ENCODE measurements at places on chromosomes 3 and 15. TPM values are rescaled to one million over a fixed set of nuclear protein-coding genes. Genes with fewer than 3 reads are reported as not detected.

Gene RSL24D1
- total RNA-seq: 61.8 TPM

Gene ALPK3
- 0.79 TPM for total RNA-seq

Gene PLCB2
- 1.2 TPM for total RNA-seq

Gene FETUB
- total RNA-seq: not detected

Gene DOCK3
- 1.5 TPM for total RNA-seq

Gene PIF1
- 3.9 TPM for total RNA-seq

Gene PCSK6
- 5.5 TPM for total RNA-seq

Data from placental epithelial cell (primary cell).